ENCODE measurements at places on chromosomes 2 and 18.

DNA sequence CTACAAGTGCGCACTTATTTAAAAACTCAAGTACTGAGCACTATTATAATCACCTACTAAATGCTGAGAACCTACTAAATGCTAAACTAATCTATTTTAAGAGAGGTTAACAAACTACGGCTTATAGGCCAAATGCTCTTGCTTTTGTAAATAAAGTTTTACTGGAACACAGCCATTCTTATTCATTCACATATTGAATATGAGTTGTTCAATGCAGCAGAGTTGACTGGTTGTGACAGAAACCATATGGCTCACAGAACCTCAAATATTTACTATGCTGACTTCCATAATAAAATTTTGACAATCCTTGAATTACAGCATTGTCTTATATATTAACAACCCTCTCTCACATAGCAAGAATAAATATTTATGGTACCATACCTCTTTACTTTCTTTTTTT is 103.2 kb downstream of the ZNF521 start:
- no peak for DNase-seq

DNA sequence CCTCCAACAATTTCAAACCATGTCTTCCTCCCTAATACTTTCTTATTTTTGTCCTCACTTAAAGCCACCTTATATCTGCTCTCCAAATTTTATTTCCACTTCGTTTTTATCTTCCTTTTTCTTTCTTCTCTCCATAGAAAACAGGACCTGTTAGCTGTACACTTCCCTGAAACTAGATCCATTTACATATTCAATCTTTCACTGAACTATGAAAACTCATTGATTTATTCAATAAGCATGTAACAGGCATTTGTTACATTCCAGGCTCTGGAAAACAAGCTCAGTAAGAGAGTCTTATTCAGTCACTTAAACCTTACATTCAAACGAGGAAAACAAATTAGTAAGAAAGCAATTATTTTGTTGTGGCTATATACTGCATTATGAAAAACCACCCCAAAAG is 1225.3 kb downstream of the SUCLG1 start:
- DNase-seq = no peak

DNA sequence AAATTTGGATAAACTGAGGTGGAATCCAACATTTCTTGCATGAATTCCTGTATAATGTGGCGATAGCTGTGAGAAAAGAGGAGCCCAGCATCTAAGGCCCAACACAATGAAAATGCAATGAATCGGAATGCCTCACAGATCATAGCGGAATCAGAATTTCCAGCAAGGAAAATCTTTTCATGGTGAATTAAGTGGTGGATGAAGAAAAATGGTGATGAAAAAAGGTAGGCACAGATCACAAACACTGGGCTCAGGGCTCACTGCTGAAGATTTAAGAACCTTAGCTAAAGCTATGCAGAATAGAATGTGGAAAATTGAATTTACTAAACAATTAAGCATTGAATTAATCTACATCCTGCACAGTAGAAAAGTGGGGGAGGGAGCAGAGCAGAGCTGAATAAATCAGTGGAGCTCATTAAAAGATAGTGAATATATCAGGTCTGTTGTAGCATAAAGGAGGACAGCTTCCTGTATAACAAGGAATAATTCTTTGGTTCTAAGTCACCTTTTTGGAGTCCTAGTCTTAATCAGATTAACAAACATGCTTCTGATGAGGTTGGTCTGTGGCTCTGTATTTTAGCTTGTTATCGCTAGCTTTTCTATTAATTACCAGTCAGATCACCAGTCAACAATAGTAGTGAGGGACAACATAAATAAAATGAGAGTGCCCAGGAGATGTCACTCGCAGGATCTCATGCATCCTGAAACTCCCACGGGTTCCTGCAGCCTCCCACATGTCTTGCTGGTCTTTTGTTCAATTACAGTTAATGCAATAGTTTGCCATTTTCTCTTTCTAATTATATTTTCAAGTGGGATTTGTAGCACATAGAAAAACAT is 27.0 kb downstream of the MEIS1 start:
- no peak for DNase-seq

DNA sequence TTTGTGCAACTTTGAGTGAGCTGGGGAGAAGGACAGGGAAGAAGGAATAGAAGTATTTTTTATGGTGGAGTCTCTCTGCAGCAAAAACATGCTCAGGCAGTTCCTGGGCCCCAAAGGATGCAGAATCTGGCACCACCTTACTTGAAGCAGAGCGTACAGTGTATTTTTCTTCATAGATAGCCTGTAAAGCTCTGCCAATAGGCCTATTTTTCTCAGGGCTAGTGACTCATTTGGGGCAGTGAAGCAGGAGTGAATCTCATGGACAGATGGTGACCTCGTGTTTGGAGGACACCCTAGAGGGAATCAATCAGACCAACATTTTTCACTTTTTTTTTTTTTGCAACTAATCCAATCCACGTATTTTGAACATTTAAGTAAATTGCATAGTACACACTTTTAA is 268.1 kb upstream of the CXCR4 start:
- DNase-seq = no peak

- no peak for DNase-seq
Measured at GRCh38 chr18:52409727-52410126, 69.7 kb downstream of the DCC start.

GRCh38 chr2:58110765-58111164 is 64.2 kb downstream of the VRK2 start:
- DNase-seq = no peak

- DNase-seq = no peak
Measured at GRCh38 chr2:105800953-105801635, 56.4 kb downstream of the NCK2 start.
